ENCODE measurements at places on chromosomes 1 and 21. TPM values are rescaled to one million over a fixed set of nuclear protein-coding genes. Genes with fewer than 3 reads are reported as not detected.

DNA sequence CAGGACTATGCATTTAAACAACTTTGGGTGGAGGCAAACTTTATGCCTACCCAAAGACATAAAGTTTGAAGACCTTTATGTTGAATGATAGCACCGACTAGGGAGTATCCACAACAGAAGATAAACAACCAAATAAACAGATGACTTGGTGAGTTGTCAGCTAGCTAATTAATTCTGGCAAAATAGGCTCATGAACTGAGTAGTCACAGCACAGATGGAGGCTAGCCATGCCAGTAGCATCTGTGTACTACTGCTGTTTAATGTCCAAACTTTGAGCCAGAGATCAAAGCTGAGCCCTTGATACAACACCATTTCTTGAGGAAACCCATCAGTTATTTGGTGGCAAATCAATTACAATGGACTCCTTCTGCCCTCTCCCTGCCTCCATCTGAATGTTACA, 40.3 kb upstream of the CCDC190 start:
- no peaks in the 10 kb centered on the region for H3K36me3 ChIP-seq
- no peak overlapping the region for H3K4me3 ChIP-seq
- H3K27ac ChIP-seq = no peak overlapping the region
- peaks cover 19% of the 10 kb centered on the region for H3K4me1 ChIP-seq
- no peak for DNase-seq

DNA sequence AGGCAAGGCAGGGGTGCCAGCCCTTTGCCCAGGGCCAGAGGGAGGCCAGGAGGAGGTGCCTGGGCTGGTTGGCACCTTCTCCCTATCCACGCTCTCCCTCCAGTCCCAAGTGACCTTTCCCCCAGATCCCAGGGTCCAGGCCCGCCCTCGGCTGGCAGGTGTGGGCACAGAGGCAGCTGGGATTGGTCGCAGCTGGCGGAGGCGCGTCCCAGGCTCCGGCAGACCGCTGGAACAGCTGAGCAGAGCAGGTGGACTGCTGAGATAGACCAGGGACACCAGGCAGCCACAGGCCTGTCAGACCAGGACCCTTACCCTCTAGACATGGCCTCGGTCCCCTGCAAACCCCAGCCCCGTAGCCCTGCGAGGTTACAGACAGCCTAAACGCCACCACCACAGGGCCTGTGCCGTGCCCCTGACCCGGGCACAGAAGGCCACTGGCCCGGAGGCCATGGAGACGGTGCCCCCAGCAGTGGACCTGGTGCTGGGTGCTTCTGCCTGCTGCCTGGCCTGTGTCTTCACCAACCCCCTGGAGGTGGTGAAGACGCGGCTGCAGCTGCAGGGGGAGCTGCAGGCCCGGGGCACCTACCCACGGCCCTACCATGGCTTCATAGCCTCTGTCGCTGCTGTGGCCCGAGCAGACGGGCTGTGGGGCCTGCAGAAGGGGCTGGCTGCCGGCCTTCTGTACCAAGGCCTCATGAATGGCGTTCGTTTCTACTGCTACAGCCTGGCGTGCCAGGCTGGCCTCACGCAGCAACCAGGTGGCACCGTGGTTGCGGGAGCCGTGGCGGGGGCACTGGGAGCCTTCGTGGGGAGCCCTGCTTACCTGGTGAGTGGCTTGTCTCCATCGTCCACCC, at the start of gene SLC25A34:
TSS of gene SLC25A34 (plus strand) at position 221 of the 854 bp plus-strand sequence. CDS start at position 449, 228 bp downstream.
- no peaks in the 10 kb centered on the region for H3K27me3 ChIP-seq
- H3K4me1 ChIP-seq = no peaks in the 10 kb centered on the region
- no peak within 1 kb of the TSS for H3K4me3 ChIP-seq
- peaks cover 24% of the 10 kb centered on the region for H3K36me3 ChIP-seq
- no peak within 1 kb of the TSS for H3K27ac ChIP-seq

The NID1 gene
- total RNA-seq = 29.3 TPM

GRCh38 chr1:9825093-9826074, 1.6 kb upstream of the CLSTN1 start:
- H3K36me3 ChIP-seq = no peaks in the 10 kb centered on the region
- H3K27ac ChIP-seq = no peak overlapping the region
- no peaks in the 10 kb centered on the region for H3K27me3 ChIP-seq
- peaks cover 6% of the 10 kb centered on the region for H3K4me1 ChIP-seq
- H3K4me3 ChIP-seq = no peak overlapping the region

The LCE1C gene
- not detected for total RNA-seq

DNA sequence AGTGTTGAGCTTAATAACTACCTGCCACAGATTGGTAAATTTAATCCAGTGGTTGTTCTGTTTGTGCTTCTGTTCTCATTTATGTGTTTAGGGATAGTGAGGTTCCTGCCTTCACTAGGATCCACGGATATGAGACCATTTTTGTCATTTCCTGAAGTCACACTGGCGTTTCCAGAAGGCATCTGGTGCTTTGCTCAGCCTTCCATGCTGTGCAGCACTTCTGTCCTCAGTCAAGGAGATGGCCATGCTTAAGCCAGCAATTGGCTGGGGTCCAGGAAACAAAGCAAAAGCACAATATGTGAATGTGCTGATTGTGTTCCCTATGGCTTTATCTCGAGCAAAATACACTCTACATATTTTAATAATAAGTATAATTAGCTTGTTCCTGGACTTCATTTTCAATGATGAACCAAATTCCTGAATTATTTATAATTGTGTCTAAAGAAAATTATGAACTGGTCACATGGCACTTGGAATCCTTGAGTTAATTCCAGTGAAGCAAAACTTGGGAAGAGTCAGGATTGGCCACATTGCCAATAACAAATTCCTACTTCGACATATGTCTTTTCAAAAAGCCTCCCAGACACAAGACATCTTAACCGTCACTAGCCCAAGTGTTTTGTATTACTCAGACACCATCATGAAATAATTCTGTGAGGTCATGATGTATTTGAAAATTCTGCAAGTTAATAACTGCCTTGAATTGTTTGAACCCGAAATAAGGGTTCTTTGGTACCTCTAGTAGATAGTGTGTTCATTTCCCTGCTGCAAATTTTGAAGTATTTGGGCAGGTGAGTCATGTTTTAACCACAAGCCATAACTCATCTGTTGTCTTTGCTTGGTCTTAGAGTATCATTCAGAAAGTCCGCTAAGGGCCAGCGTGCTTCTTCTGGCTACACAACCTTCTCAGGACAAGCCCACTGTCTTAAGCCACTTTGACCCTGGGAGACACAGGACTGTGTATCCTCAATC, 412.4 kb downstream of the DISC1 start:
- peak; percentile 83 for DNase-seq
- no peaks in the 10 kb centered on the region for H3K36me3 ChIP-seq
- no peak overlapping the region for H3K27ac ChIP-seq
- H3K4me3 ChIP-seq = no peak overlapping the region

The AIRE gene
- not detected for total RNA-seq

GRCh38 chr1:95117207-95118066, at the start of gene TLCD4:
Gene TLCD4 (plus strand): TSS chr1:95117355. CDS start chr1:95143902, 26,547 bp downstream.
- H3K4me1 ChIP-seq = no peaks in the 10 kb centered on the region
- H3K27me3 ChIP-seq = peaks cover 5% of the 10 kb centered on the region
- H3K27ac ChIP-seq = no peak within 1 kb of the TSS
- no peaks in the 10 kb centered on the region for H3K36me3 ChIP-seq

- no peak for DNase-seq
- no peak overlapping the region for H3K27ac ChIP-seq
- H3K36me3 ChIP-seq = no peaks in the 10 kb centered on the region
- no peaks in the 10 kb centered on the region for H3K27me3 ChIP-seq
- no peaks in the 10 kb centered on the region for H3K4me1 ChIP-seq
- no peak overlapping the region for H3K4me3 ChIP-seq
Observed at GRCh38 chr1:158208586-158209116, 28.0 kb downstream of the CD1D start.

DNA sequence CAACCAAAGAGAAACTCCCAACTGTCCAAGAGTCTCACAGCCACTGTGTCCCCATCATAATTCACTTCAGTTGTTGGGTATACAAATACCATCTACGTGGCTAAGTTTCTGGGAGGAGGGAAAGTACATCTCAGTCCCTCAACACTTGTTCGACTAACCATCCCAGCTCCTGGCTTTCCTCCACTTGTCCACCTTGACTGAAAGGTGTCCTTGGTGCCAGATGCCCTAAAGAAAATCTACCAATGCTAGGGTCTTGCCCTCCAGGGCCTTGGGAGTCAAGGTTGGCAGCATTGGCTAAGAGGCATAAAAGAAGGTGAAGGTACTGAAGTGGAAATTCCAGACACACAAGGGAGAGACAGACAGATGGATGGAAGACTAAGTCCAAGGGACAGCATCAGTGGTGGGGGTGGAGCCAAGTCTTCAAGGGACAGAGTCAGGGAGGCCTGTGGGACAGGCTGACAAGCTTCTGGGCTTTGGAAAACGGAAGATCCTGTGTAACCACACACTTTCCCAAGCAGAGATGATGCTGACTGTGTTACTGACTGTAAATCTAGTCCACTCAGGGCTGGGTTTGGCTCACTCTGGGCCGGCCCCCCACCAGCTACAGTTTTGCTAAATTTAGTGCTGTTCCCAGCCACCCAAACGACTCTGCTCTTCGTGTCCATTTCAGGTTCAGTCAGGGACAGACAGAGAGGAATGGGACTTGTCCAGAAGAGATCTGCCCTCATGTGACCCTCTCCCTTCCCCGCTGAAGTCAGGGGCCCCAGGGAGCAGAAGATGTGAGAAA, 60.1 kb downstream of the CD34 start:
- no peaks in the 10 kb centered on the region for H3K27me3 ChIP-seq
- no peaks in the 10 kb centered on the region for H3K36me3 ChIP-seq
- DNase-seq = no peak
- no peak overlapping the region for H3K4me3 ChIP-seq
- peaks cover 4% of the 10 kb centered on the region for H3K4me1 ChIP-seq

The LRRC42 gene
- total RNA-seq = 34.0 TPM

DNA sequence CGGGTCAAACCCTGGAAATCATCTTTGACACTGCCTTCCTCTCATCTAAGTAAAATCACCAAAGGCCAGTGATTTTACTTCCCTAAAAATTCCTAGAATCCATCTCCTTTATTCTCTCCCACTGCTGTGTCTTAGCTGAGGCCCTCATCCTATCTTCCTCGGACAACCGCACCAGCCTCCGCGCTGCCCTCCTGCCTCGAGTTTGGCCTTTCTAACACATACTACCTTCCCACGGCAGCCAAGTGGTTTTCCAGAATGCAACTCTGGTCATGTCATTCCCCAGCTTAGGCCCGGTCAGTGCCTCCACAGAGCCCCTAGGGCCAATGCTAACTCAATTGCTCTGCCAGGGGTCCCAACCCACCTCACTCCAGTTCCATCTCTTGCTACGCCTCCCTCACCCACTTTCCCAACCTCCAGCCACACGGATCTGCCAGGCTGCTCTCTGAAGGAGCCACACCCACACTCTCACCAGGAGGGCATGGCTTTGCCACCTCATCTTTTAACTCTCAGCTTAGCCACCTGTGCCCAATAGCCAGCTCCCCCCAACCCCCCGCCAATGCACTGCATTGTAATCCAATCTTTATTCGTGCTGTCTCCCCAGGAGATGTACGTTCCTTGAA, 6.8 kb downstream of the TMEM9 start:
- no peak overlapping the region for H3K27ac ChIP-seq
- H3K27me3 ChIP-seq = no peaks in the 10 kb centered on the region
- H3K36me3 ChIP-seq = peaks cover 24% of the 10 kb centered on the region
- no peak for DNase-seq

The PLD5 gene
- not detected for total RNA-seq

The ST6GALNAC5 gene
- total RNA-seq = 1.3 TPM

The SLC6A17 gene
- under 0.01 TPM for total RNA-seq

The FCAMR gene
- not detected for total RNA-seq

DNA sequence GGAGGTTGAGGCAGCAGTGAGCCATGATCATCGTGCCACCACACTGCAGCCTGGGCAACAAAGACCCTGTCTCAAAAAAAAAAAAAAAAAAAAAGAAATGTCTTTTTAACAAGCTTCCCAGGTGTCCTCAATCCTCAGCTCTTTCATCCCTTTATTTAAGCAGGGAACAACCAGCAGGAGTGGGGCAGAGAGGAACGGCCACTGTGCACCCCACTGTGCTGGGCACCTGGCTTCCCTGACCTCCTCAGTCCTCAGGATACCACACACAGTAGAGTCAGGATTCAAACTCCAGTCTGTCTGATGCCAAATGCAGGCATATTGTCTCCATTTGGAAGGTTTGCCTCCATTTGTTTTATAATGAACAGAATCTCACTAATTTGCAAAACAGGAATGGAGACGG, 19.8 kb upstream of the PTAFR start:
- no peak for DNase-seq
- H3K4me3 ChIP-seq = no peak overlapping the region
- H3K4me1 ChIP-seq = no peaks in the 10 kb centered on the region
- H3K27ac ChIP-seq = no peak overlapping the region

The PIGV gene
- total RNA-seq = 17.2 TPM

- H3K27me3 ChIP-seq = no peaks in the 10 kb centered on the region
- no peak overlapping the region for H3K27ac ChIP-seq
- DNase-seq = no peak
- no peak overlapping the region for H3K4me3 ChIP-seq
- no peaks in the 10 kb centered on the region for H3K36me3 ChIP-seq
Observed at GRCh38 chr1:226711976-226712741, 26.9 kb downstream of the ITPKB start.

DNA sequence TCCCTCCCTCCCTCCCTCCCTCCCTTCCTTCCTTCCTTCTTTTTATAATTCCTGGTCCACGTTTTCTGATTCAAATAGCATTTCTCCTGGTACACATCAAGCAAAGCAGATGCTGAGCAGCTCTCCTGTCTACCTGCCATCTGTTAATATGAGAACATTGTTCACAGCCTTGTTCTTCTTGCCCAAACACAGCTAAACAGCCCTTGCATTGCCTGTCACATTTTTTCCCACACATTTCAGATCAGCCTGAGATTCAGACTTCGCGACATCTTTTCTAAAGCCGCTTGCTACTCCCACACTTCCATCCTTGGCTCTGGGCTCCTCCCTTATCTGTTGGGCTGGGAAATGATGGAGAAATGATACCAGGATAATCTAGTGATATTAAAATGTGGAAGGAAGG, 200.5 kb downstream of the PCP4 start:
- H3K27ac ChIP-seq = no peak overlapping the region
- DNase-seq = no peak
- no peak overlapping the region for H3K4me3 ChIP-seq
- no peaks in the 10 kb centered on the region for H3K4me1 ChIP-seq

DNA sequence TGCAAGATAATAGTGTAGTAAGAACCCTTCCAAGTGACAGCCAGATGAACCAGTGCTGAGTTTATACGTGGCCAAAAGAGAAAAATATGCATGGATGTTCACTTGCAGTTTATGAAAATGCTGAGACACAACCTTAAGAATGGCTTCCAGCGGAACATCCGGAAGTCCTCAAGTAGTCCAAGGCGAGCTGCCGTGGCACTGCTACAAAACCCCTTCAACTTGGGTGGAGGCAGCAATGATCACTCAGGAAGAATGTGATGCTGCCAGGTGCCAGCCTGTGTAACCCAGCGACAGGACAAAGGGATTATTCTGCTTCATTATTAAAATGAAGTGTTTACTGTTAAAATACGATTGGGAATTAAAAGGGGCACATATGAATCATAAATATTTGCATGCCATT, 179.6 kb downstream of the RUNX1 start:
- peaks cover 18% of the 10 kb centered on the region for H3K4me1 ChIP-seq
- peak overlapping the region; percentile 14 for H3K27ac ChIP-seq
- DNase-seq = no peak
- no peak overlapping the region for H3K4me3 ChIP-seq
- H3K27me3 ChIP-seq = no peaks in the 10 kb centered on the region

Measured in fibroblast of lung (primary cell).